ENCODE measurements at places on chromosomes 11 and 22.

DNA sequence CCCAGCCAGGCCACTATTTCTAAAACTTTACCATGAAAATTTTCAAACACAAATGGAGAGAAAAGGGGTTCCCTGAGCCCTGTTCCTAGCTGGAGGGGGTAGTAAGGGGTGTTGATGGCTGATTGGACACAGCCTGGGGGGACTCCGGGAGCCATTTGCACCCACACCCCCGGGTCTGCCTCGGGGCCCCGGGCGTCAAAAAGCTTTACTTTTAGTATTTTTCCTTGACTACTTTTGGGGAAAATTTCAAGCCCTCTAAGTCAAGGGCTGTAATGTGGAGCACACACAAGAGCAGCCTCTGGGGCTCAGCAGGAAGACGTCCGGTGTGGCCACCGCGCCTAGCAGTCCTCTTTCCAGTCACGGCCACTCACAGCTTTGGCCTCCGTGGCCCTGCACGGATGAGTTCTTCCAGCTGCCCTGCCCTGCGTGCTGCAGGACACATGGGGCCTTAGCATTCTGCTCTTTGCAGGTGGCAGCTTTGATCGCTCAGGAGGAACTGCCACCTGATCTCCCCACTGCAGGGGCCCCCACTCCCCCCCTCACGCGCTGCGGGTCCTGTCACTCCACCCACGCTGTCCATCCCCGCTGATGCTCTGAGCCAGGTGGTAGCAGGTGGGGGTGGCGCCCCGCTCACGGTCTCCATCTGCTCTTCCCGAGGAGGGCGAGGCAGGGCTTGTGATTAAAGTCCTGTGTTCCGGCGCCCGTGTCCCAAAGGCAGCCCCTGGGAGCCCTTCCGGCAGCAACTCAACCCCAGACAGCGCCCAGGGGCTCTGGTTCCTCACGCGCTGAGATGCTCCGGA lies 14.4 kb downstream of the RNH1 start:
- no peak for DNase-seq

- peak; percentile 75 for DNase-seq
Observed at GRCh38 chr11:130580372-130580771, 131.9 kb downstream of the ADAMTS15 start.

GRCh38 chr11:33177676-33178336 lies 16.5 kb upstream of the CSTF3 start:
- DNase-seq: no peak

DNA sequence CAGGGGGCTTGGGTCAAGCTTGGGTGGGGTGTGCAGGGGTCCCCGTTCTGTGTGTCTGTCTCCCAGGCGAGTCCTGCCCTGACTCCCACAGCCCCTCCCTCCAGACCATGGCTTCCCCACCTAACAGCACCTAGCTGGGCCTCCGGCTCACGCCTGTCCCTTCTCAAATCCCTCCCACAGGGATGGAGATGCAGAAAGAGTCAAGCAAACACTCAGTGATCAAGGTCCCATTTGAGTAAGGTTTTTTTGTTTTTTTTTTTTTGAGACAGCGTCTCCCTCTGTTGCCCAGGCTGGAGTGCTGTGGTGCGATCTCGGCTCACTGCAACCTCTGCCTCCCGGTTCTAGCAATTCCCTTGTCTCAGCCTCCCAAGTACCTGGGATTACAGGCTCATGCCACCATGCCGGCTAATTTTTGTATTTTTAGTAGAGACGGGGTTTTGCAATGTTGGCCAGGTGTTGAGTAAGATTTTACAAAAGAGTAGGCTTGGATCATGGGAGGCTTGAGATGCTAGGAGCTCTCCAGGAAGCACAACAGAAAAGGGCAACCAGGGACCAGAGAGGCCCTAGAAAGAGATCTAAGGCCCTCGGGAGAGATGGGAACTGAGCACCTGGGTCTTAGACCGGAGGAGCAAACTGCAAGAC lies 5.7 kb downstream of the APOBEC3D start:
- no peak for DNase-seq

GRCh38 chr22:37467391-37467955 lies 18.7 kb downstream of the MFNG start:
- no peak for DNase-seq

GRCh38 chr11:126521196-126521595 lies 165.7 kb downstream of the ST3GAL4 start:
- no peak for DNase-seq

- no peak for DNase-seq
Observed at GRCh38 chr22:48957987-48958321, 869.7 kb downstream of the BRD1 start.

DNA sequence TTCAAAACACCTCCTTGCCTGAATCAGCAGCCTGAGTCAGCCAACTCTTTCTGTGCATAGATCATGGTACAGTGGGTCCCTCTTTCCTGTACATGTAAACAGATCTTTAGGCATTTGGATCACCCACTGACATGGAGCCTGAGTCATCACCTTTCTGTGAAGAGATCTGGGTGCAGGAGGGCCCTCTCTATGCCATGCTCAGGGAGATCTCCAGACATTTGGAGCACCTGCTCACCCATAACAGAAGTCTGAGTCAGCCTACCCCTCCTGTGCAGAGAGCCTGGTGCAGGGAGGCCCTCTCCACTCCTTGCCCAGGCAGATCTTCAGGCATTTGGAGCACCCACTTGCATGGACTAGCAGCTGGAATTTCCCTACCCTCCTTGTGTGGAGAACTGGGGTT lies 56.2 kb upstream of the GLYAT start:
- peak; percentile 34 for DNase-seq

DNA sequence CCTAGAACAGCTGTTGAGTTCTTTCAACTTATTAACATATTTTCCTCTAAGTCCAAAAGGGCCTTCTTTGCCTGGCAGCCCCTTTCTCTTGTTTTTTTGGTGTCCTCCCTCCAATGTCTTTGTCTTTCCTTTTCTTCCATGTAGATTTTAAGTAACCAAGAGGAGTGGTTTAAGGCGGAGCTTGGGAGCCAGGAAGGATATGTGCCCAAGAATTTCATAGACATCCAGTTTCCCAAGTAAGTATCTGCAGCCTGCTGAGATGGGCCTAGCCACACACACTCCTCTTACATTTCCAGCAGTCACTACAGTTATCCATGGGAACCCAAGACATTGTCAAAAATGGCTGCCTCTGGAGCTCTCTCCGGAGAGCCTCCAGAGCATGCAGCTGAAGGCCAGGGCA lies 4.5 kb upstream of the TMA7B start:
- DNase-seq: peak; percentile 20

- peak; percentile 52 for DNase-seq
Observed at GRCh38 chr11:36328966-36329673, 33.0 kb downstream of the PRR5L start.

- DNase-seq: no peak
Observed at GRCh38 chr11:113528982-113529381, 53.8 kb upstream of the DRD2 start.

DNA sequence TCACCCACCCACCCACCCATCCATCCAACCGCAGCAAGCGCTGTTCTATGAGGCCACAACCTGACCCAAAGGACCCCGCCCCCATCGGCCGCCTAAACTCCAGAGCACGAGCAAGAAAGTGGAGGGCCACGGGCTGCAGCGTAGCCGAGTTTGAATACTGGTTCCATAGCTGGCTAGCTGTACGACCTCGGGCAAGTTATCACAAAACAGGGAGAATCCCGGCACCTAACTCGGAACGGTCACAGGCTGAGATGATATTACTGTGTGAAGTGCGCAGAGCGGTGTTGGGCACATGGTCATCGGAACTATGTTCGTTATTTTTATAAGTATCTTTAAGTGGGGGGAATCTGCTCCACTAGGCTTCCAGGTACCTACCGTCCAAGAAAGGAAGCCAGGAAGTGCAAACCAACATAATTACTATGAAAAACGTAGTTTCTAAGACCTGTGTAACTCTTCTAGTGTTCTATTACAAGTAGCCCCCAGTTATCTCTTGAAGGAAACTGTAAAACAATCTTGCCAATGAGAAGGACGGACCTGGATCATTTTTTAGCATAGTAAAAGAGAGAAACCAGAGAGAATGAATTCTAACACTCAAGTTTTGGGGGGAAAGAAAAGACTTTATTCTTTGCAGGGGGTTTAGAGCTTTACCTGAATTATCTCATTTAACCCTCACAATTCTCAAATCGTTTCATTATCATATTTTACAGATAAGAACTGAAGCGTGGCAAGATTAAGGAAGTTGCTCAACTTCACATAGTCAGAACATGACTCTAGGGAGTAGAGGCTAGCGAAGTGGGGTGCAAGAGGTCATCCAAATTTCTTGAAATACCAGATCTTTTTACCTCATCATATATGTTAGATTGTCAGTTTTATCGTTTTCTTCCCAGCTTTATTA lies 663 bp upstream of the BUD13 start:
- peak; percentile 49 for DNase-seq

DNA sequence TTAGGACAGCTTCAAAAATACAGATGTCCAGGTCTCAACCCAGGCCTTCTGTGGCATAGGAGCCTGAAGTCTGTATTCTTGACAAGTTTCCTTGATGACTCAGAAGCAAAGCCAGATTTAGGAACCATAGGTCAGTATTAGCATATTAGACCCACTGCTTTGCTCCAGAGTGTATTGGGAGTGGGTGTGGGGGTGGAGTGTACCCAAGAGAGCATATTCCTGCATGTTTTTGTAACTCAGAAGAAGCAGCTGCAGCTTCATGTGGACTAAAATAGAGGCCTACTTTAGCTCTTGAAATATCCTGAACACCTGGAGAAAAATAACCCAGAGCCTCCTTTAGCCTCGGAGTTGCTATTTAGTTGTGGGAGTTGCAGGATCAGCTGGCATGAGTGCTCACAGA lies 106.7 kb downstream of the CCDC81 start:
- DNase-seq: no peak

GRCh38 chr11:48050304-48050703 lies 69.9 kb downstream of the PTPRJ start:
- DNase-seq: no peak

DNA sequence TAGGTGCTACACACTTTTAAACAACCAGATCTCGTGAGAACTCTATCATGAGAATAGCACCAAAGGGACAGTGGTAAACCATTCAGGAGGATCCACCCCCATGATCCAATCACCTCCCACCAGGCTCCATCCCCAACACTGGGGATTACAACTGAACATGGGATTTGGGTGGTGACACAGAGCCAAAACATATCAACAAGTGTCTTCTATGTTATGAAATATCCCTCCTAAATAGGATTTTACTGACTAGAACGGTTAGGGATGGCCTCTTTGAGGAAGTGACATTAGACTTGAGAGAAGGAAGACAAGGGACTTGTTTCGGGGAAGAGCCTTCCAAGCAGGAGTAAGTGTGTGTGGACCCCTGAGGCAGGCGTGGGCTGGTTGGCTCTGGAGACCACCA lies 11.9 kb upstream of the MRPL11 start:
- DNase-seq: no peak

DNA sequence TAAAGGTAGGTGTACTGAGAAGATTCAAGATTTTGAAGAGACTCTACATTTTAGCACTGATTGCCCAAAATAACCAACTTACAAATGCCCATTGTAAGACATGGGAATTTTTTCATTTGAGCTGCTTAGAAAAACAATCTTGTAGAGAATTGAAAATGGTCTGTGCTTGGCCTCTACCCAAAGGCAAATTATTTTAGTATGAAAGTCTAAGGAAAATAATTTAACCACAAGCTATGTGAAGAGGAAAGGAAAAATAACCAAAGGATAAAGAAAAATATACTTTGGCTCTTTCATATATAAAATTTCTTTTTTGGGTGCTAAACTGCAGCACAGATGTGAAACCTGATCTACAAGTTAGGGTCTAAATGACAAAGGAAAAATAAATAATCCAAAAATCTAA lies 54.9 kb downstream of the ME3 start:
- peak; percentile 54 for DNase-seq

- DNase-seq: no peak
Observed at GRCh38 chr11:47436726-47437125, 10.5 kb upstream of the PSMC3 start.

GRCh38 chr22:36986242-36986821 lies 32.9 kb downstream of the TST start:
- no peak for DNase-seq

DNA sequence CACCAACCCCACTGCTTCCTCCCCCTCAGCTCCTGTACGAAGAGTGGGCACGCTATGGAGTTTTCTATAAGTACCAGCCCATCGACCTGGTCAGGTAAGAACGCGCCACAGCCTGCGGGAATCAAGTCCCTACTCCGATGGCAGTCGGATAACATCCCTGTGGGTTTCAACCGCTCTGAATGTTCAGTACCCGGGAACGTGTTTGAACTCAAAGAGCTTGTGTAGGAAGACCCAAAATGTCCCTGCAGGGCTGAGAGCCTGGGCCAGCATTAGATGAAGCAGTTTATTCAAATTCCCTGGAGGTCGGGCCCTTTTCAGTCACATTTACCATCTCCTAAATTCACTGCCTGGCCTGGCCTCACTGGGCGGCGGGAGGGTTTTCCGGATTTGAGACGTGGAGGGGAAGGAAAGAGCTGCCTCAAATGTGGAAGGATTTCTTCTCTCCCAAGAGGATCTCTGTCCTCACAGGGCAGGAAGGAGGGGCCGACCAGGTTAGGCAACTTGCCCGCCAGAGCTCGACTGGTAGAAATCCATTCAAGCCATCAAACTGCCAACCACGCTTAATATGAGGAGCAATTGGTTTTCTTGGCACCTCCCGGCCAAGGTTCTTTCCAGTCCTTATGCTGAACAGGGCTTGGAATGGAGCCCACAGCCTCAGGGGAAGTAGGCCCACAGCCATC lies 46.3 kb downstream of the ANO1 start:
- DNase-seq: no peak

GRCh38 chr11:75583718-75584658 lies 21.9 kb downstream of the SERPINH1 start:
- peak; percentile 71 for DNase-seq

GRCh38 chr11:72848846-72849466 lies 34.7 kb downstream of the ATG16L2 start:
- peak; percentile 60 for DNase-seq

GRCh38 chr22:19167106-19167869 lies 11.2 kb downstream of the SLC25A1 start:
- DNase-seq: no peak

GRCh38 chr11:27319072-27319471 lies 43.9 kb downstream of the CCDC34 start:
- peak; percentile 65 for DNase-seq

- DNase-seq: no peak
Observed at GRCh38 chr11:68753300-68753699, 2.0 kb upstream of the TESMIN start.

- no peak for DNase-seq
Observed at GRCh38 chr11:72741429-72741833, 10.8 kb downstream of the ARAP1 start.

All from iris pigment epithelial cell (primary cell).